Muscle of leg (tissue), 16 donors: ENCODE measurements at places on chromosomes 11 and 22. TPM values are rescaled to one million over a fixed set of nuclear protein-coding genes. Genes with fewer than 3 reads are reported as not detected.

DNA sequence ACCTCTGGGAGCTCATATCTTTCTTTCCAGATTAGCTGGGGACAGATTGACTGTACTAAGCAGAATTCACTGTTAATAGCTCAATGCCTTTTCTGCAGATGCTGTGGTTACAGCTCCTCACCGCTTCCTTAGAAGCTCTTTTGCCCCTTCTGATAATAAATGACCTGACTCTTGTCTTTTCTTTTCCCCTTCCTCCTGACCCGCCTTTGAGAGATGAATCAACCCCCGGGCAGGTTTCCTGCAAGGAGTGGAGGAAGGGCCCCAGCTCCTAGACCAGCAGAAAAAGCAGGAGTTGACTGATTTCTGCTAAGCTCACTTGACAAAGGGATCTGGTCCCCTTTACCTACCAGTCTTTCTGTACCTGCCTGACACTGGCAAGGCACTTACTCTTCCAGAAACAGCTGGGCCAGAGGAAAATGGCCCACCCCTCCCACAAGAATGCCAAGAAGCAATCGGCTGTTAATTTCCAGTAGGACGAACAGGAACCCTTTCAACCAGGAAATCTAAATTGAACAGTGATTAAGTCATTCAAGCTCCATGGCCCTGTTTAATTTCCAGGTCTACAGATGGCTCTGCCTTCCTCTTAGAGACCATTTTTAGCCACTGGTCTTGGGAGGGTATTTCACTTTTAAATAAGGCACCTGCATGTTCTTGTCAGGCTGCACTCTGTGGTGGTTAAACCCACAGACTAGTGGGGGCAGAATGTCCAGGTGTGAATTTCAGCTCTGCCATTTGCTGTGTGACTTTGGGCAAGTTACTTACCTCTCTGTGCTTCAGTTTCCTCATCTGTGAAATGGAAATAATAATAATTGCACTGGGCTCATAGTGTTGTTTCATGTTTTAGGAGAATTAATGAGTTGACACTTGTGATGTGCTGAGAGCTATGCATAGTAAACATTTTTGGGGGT lies 67.5 kb downstream of the PRR5L start:
- DNase-seq = no peak

GRCh38 chr11:105718641-105719040 lies 108.8 kb downstream of the GRIA4 start:
- DNase-seq = no peak

- no peak for DNase-seq
Observed at GRCh38 chr11:28581286-28582242, 473.4 kb downstream of the METTL15 start.

GRCh38 chr22:29374401-29374800 lies 14.0 kb downstream of the AP1B1 start:
- DNase-seq = no peak

DNA sequence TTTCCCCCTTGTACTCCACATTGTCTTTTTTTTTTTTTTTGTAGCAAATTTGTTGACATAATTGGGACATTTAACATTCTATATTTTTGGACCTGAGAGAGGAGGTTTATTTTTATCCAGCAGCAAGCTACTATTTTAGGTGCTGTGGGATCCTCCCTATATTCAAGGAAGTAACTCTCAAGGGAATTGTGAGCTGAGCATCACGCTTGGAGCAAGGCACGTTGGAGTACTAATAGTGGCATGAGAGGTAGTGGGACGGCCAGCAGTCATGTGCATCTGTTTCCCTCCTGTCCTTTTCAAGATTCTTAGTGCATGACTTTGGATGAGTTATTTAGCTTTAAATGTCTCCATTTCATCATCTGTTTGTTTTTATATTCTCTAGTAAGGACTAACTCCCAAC lies 52.3 kb downstream of the EXT2 start:
- DNase-seq = no peak

GRCh38 chr11:26247340-26247739 lies 84.6 kb upstream of the ANO3 start:
- no peak for DNase-seq

DNA sequence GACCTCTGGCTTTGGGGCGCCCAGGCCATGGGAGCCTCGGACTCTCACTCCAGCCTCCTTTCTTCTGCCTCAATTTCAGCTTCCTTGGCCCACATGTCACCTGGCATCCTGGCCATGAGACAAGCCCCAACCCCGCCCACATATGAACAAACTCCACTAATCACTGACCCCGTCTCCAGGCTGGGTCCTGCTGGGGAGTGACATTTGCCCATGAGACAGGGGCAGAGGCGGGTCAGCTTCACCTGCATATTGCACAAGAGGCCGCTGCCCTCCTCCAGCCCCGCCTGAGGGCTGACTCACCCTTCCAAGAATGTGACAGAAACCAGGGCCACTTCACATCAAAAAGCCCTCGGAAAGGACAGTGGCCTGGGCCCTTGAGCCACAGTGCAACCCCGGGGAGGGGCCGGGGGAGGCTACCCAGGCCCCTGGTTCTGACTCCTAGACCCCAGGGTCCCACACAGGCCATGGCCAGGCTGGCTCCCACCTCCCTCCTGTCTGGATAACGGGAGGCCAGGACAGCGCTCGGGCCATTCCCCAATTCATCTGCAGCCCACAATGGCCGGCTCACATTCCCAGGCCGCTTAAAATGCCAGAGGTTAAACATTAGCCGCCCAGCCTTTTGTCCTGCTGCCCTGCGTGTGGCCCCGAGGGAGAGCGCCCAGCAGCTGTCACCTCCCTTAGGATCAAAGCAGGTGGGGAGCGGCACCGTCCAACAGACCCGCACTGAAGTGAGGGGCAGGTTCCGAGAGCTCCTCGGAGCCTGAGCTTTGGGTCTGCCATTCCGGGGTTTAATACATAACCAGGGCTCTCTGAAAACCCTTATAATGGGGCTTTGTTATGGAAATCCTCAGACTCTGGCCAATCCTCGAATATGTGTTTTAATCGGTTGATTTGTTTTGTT lies 42.3 kb downstream of the TRMU start:
- no peak for DNase-seq

DNA sequence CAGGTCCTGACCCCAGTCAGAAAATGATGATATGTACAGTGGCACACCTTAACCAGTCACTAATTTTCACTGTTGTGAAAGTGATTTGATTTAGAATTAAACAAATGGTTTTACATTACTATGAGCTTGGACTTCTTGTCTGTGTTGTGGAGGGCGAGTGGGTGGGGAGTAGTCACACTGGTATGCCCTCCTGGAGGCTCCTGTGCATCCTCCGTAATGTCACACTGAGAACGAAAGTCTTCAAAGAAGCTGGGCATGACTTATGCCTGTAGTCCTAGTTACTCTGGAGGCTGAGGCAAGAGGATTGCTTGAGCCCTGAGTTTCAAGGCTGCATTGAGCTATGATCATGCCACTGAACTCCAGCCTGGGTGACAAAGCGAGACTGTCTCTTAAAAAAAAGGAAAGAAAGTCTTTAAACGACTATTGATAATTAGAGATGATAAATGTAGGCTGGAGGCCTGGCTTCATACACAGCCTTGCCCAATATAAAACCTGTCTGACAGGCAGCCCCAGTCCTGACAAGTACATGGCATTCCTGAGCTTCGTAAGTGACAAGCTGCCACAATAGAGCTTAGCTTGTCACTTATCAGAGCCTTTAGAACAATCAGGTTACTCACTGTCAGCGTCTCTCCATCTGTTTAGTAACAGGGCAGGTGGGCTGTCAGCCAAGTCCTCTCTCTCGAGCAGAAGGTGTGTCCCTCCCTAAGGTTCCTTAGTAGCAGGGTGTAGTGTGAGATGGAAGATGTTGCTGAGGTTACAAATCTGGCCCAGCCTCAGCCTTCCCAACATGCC lies 5.0 kb upstream of the LIMK2 start:
- DNase-seq = peak; percentile 34

DNA sequence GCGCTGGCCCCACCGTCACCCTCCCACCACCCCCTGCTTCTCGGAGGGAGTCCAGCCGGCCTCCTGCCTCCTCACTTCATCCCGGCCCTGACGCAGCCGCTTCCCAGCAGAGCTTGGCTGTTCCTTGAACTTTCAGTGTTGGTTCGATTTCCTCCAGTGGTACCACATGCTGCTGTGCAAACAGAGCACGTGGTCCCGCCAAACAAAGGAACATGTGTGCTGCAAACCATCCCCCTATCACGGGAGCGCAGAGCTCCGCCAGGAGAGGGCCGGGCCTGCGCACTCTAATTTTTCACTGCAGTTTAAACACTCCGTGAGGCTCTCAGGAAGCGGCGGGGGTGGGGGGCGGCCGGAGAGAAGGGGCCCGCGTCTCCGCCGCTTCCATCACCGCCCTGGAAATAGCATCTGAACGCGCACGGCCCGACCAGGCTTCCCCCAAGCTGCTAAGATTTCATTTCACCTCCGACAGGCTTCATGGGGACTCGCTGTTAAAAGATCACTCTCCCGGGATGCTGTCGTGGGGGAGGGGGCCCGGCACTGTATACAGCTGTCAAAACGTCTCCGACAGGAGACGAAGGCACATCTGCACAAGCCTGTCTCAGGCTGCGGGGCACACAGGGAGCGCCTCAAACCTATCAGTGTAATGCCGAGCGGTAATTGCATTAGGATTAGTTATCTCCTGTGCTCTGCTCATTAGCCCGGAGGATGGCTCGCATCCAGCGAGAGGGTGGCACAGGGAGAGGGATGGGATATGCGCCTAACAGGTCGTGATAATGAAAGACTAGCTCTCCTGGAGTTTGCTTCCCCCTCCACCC lies 269.9 kb upstream of the SORL1-AS1 start:
- DNase-seq = peak; percentile 98

DNA sequence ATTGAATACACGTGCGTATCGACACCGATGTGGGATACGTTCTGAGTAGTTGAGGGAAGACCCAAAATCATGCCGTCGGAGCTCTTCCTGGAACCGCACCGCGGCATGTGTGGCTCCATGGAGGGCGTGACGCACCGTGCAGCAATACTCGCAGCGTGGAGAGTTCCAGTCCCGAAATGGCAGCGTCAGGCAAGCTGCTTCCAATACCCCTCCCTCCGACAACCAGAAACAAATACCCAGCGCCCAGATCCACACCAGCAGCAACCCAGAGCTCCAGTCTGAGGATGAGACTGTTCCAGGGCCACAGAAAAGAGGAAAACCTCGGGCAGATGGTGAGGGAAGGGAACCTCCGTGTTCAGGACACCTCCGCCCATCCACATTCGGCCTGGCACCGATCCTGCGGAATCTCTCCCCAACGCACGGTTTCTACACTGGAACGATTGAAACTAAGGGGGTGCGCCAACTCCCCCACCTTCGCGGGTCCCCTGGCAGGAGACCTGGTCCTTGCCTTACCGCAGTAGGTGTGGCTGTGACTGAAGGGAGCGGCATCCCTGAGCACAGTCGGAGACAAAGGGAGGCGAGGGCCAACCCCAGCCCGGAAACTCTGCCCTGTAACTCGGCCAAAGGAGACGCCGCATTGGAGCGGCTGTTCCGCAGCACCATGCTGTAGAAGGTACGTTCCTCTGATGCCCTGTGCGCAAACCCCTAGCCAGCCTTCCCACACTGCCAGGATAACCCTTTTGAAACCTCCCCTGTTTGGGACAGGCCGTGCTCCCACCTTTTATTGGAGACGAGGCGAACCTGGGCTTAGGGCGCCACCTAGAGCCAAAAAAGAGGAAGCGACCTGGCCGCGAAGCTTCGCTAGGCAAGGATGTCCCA lies 28.2 kb downstream of the DBX1 start:
- DNase-seq = peak; percentile 70

DNA sequence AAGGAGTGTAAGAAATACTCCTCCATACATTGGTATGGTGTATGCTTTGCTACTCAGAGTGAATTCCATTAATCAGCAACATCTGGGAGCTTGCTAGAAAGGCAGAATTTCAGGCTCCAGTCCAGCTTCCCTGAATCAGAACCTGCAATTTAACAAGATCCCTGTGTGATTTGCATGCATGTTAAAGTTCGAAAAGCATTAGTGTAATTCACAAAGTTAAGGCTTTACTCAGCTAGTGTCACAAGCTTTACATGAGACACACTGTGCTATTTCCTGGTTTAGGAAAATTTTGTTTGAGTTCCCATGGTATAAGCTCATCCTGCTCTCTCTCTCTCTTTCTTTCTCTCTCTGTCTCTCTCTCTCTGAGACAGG lies 37.0 kb upstream of the HEPHL1 start:
- peak; percentile 33 for DNase-seq

- peak; percentile 77 for DNase-seq
Observed at GRCh38 chr11:110897035-110897434, 184.8 kb upstream of the ARHGAP20 start.

GRCh38 chr11:87358461-87358860 lies 320.7 kb downstream of the TMEM135 start:
- DNase-seq = no peak

GRCh38 chr11:12113294-12113693 lies 2.9 kb downstream of the MICAL2 start:
- DNase-seq = no peak

GRCh38 chr11:65053827-65054508 lies 4.4 kb downstream of the NAALADL1 start:
- DNase-seq = no peak

DNA sequence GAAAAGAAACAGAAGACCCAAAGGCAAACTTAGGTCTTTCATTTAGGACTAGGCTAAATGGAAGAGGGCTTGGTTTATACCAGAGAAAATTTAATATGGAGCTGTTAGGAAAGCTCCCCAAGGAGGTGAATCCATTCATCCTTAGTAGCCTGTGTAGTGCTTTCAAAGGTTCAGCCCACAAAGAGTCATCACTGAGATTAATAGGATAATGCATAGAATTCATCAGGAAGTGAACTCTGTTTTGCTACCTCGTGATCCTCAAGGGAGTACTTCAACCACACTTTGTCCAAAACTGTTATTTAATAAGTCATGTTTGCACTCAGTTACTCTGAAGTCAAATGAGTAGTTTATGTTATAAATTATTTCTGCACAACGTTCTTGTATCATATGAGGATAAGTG lies 43.3 kb upstream of the MMP7 start:
- DNase-seq = peak; percentile 7

GRCh38 chr11:47258317-47258902 lies 614 bp downstream of the NR1H3 start:
- DNase-seq = no peak

GRCh38 chr11:119305556-119306372 lies 11.2 kb downstream of the MCAM start:
- DNase-seq = no peak

- DNase-seq = no peak
Observed at GRCh38 chr11:17217401-17217800, 9.6 kb upstream of the PIK3C2A start.

- DNase-seq = no peak
Observed at GRCh38 chr11:47495011-47495855, 46.3 kb upstream of the RAPSN start.

Gene TRIM21
- 12.7 TPM for polyA plus RNA-seq

Gene TNNT3
- 6,353 TPM for polyA plus RNA-seq

Gene MIAT
- polyA plus RNA-seq = 0.41 TPM

Gene MPEG1
- 8.8 TPM for polyA plus RNA-seq

Gene OR8D4
- 0.08 TPM for polyA plus RNA-seq

Gene OR10D3
- polyA plus RNA-seq = not detected

Gene TUB
- 11.1 TPM for polyA plus RNA-seq

Gene CYTH4
- polyA plus RNA-seq = 7.2 TPM

Gene FGF3
- 0.10 TPM for polyA plus RNA-seq
